ENCODE measurements at places on chromosomes 2 and 18.

GRCh38 chr2:101463911-101464641, 10.8 kb downstream of the RFX8 start:
- no peak for DNase-seq

DNA sequence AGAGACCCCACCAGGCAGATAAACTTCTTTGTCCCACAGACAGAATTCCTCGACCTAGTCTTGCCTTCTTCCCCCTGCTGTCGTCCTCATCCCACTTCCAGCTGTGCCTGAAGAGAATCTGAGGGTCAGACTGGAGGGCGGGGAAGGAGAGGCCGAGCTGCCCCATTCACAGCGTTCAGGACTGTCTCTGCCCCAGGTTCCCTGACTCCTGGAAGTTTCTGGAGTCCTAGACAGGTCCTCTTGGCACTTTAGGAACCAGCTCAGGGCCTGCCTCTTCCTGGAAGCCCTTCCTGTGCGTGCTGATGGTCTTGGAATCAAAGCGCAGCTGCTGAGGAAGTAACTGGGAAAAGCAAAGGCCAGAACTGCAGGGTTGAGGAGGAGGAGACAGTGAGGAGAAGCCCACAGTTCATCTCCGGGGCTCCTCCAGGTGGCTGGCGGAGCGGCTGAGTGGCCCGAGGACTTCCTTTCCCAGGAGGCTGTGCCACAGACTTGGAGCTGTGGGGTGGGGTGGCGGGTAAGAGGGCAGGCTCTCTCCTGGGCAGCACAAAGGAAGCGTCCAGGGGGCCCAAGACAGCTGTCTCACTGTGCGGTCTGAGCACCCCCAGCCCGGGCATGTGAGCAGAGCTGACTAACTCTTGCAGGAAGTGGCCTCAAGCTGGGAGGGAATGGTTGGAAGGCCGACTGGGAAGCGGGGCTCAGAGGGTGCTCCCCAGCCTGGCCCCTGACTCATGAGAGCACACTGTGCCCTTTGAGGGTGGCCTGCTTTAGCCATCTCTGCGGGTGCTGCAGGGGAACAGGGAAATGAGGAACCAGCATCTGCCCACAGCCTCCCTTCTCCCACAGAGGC, 39.5 kb downstream of the SDC1 start:
- DNase-seq = no peak

- no peak for DNase-seq
Observed at GRCh38 chr2:43041173-43041591, 185.2 kb downstream of the ZFP36L2 start.

GRCh38 chr2:9213477-9214051, 7.0 kb downstream of the ASAP2 start:
- DNase-seq = no peak

- no peak for DNase-seq
Observed at GRCh38 chr18:63253014-63253413, 66.6 kb downstream of the BCL2 start.

DNA sequence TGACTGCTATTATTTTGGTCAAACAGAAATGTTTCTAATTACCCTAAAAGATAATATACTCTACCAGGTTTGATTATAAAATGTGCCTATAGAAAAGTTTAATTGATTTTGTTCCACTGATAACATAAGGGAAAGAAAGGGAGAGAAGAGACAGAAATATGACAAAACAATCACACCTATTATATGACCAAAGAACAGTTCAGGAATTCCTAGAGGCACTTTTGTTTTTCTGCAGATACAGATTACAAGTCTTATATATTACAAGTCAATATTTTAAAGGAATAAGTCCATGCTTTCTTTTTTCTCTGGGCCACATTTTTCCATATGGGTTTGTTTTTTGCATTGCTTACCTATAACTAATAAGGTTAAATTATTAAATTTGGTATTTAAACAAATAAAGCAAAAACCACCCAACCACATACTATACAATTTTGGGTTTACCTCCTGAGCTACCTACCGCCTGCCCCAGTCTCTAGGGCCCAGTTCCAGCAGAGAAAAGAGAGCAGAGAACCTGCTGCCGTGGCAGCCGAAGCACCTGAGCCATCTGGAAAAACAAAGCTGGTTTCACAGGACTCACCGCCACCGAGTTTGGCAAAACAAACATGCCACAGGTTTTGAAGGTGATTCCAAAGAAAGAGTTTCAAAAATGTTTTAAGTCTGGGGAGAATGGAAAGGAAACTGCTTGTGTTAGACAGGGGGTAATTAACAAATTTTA, 92.1 kb downstream of the DYM start:
- DNase-seq = no peak

DNA sequence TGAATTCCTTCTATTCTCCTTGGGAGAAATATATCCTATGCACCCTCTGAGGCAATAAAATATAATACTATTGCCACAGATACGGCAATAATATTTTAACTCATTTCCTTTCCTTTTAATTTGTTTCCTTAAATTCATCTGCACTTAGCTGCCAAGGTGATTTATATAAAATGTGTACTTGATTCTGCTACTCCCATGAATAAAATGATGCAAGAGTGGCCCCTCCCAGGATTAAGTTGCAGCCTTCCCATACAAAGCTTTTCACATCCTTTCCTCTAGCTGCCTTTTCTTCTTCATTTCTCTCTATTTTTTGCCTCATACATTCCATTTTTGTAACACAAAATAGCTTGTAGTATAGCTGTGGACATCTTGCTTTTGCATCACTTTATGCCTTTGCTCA, 464.1 kb upstream of the ZEB2 start:
- DNase-seq = no peak

DNA sequence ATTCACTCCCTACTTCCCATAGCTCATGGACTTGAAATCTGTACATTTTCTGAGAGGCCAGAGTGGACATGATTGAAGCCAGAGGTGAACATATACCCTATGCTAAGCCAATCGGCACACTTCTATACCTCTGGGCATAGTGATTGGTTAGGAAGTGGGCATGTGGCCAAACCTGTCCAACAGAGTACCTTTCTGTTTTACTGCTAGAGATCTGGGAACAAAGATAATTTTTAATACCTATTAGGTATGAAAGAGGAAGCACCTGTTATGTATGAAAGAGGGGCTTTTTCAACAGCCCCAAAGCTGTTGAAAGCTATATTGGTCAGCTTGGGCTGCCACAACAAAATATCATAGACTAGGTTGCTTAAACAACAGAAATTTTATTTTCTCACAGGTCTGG, 27.7 kb downstream of the METTL8 start:
- DNase-seq = no peak

DNA sequence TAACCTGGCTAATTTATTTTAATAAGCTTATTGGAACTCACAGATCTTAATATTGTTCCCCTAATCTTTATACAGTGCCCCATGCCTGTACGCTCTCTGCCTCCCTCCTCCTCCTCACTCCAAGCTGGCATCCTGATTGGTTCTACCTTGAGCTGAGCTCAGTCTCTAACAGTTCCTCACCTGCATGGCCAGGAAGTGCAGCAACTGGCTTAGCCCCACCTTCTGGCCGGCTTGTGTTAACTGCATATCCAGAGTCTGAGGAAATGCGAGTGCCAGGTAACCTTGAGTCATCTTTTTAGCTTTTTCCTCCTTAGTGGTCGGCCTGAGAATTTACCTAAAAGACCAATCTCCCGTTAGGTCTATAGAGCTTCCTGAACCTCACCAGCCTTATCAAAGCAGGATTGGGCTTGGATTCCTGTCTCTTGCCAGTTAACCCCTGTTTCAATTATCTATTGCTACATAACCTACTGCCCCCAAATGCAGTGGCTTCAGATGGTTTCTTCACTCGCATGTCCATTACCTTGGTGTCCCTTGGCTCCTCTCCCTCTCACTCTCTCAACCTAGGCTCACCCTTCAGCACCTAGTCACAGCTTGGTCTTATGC, 89.5 kb upstream of the STK39 start:
- peak; percentile 28 for DNase-seq

DNA sequence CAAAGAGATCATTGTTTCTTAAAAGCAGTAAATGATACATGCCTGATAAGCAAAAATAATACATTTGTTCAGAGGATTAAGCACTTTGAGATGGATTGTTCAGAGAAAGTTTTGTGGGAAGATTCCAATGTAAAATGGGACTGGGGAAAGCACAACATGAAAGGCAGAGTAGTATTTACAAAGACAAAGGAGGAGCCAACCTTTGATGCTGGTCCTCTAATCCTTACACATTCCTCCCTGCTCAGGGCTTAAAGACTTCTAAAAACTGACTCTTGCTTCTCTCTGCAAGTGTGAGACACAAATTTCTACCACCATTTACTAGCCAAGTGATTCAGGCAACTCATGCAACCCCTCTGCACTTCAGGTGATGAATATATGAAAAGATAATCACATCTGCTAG, 47.2 kb upstream of the REG3G start:
- no peak for DNase-seq

DNA sequence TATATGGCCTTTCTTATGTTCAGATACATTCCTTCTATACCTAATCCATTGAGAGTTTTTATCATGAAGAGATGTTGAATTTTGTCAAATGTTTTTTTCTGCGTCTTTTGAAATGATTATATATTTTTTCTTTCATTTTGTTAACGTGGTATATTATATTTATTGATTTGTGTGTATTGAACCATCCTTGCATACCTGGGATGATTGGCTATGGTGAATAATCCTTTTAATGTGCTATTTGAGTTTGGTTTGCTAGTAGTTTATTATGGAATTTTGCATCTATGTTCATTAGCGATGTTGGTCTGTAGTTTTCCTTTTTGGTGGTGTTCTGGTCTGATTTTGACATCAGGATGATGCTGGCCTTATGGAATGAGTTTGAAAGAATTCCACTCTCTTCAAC, 11.8 kb downstream of the IL36G start:
- DNase-seq = no peak

- DNase-seq = no peak
Observed at GRCh38 chr18:5058768-5059695, 138.0 kb downstream of the AKAIN1 start.

DNA sequence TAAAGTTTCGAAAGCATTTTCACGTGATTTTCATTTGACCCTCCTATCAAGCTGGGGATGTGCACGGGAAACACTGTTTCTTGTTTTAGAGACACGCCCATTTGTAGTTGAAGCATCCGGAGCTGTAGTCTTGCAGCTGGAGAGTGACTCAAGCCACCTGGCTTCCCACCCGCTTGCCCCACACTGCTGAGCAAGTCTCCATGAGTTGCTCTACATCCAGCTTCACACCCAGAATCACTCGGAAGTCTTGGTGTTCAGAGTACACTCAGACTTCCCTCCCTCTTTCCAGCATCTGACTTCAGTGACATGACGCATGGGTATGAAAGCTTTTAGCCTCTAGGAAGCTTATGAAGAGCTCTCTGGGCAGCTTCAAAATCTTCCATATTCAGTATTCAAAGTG, 262.4 kb downstream of the NBAS start:
- no peak for DNase-seq

DNA sequence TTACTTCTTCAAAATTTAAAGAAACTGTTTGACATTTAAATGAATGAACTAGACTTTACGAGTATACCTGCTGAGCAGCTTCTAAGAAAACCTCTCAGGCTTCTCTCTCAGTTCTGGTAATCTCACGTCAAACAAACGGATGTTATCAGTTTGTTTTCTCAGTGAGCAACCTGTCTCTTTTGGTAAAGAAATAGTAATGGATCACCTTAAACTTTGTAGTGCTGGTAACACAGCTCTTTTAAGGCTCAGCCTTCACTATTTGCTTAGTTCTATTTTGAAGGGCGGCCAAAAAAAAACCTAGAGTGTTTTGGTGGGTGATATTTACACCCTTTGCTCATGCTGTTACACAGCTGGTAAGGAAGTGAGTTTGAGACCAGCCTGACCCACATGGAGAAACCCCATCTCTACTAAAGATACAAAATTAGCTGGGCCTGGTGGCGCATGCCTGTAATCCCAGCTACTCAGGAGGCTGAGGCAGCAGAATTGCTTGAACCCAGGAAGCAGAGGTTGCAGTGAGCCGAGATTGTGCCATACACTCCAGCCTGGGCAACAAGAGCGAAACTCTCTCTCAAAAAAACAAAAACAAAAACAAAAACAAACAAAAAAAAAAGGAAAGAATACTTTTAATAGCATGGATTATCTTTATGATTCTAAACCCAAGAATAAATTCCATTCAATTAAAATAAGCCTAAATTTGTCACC, 15.9 kb downstream of the FN1 start:
- no peak for DNase-seq

DNA sequence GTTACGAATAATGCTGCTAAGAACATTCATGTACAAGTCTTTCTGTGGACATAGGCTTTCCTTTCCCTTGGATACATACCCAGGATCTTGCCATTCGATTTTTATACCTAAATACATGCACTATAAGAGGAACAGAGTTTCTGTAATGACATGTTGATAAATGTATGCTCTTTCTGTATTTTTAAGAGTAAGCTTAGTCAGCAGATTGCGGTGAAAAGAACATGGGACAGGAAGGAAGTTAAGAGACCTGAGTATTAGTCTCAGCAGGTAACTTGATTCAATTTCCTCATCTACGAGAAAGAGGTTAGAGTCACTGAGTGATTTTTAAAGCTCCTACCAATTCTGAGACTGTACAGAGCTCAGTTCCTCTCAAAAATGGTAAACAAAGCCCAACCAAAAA, 2.6 kb upstream of the TLK1 start:
- DNase-seq = no peak

GRCh38 chr2:194616334-194616733, 1040.7 kb upstream of the SLC39A10 start:
- DNase-seq = no peak

DNA sequence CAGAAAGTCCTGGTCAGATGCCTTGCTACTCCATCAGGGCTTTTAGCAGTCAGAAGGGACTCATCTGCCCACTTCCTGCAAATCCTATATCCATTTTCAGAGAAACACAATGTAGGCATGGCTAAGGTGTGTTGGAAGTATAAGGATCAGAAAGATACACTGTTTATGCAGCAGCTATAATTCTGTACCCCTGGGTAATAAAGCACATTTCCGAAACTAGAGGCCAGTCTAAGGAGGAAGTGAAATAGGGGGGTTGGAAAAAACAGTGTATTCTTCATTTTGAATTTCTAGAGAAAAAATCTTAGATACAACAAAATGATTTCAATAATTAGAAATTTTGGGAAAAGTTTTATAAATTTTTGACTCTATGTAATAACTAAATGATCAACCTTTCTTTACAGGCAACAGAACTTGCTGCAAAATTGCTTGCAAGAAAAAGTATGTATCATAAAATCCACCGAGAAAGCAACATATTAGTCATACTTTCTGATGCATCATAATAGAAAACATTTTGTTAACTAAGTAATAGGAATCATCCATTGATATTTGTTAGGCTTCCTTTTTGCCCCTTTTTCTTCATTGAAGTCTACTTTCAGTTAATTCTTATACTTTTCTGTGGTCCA, 47.4 kb downstream of the FSIP2 start:
- DNase-seq = no peak

DNA sequence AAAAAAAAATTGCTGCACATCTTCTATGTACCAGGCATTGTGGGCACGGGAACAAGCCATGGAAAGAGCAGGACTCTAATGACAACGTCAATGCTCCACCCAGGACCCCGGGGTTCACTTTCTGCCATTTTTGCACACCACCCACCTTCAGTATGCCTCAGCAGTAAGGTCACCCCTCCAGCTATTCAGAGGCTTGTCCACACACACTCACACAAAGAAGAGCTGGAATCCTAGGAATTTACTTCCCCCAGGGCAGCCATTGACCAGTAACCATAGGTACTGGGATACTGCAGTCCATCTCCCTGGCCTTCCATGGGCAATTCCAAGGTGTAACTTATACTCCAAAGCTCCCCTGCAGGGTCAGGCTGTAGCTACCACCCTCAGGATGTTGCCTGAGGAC, 170.8 kb downstream of the SUCLG1 start:
- no peak for DNase-seq

- no peak for DNase-seq
Observed at GRCh38 chr18:24262087-24262486, 123.2 kb downstream of the CABYR start.

- no peak for DNase-seq
Observed at GRCh38 chr2:12057436-12058166, 311.2 kb downstream of the LPIN1 start.

- DNase-seq = no peak
Observed at GRCh38 chr2:168552450-168552856, 96.4 kb downstream of the CERS6 start.

All from stimulated activated CD4-positive, alpha-beta T cell treated with anti-CD3 and anti-CD28 coated beads, TNF-alpha, amount 100 ng/mL, for 48 hours (primary cell).